ENCODE measurements at places on chromosomes 3 and 15.

DNA sequence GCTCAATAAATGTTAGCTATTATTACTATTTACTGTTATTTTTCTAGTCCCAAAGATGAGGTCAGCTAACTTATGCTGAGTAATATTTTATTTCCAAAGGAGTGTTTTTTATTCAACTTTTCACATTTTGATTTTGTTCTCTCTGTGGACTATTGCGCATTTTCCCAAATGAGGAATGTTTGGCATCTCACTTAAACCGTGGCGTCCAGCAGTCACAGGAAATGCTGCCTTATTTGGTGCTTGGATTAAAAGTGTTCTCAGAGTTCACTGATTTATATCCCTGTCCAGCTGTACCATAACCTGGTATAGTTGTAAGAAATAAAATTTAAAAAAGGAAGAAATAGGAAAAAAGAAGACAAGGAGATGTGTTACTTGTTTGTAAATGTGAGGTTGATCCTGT lies 166.8 kb downstream of the THSD4 start:
- DNase-seq: no peak

GRCh38 chr3:96236522-96236921 lies 577.9 kb upstream of the EPHA6 start:
- DNase-seq: no peak

DNA sequence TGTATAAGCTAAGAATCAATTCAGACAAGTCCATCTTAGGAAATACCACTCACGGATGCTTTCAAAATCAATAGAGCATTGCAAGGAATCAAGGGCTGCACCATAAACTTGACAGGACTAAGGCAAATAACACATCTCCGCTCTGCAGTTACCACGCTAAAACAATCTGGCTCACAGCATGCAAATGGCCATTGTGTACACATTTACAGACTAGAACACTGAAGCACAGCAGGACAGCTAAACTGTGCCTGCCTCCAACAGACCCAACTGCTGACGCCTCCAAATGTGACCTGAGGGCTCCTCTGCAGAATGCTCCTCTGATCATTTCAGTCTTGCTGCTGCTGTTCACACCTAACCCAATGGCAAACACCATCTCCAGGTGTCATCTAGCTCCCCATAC lies 104.3 kb downstream of the MEX3B start:
- DNase-seq: no peak

DNA sequence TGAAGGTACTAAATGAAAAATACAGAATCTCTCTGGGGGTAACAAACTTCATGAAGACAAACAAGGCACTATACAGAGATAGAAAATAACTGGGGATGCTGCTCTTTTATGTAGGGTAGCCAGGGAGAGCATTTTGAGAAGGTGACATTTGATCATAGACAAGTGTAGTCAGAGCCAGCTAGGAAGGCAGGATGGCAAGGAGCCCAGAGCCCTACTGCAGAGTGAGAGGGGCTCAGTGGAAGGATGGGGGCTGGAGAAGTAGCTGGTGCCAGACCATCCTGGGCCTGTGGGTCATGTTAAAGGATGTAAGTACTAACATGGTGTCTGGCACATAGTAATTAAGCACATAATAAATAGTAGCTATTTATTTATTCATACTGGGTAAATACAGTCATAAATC lies 133.6 kb downstream of the MEIS2 start:
- no peak for DNase-seq

DNA sequence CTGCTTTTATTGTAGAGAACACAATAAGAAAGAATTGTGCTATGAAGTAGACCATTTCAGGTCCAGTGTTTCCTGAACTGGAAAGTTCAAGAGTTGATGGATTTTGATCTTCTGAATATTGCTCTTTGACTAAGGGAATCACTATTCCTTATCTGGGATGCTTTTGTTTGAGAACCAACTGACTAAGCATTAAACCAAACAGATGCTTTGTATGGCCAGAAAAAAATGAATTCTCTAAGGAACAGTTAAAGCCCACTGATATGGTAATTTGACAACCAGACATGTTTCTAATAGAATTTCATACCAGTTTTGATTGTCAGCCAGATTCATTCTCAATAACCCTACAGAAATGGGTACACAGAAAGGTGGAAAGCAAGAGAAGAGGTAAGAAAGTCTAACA lies 67.5 kb upstream of the CADPS start:
- no peak for DNase-seq

DNA sequence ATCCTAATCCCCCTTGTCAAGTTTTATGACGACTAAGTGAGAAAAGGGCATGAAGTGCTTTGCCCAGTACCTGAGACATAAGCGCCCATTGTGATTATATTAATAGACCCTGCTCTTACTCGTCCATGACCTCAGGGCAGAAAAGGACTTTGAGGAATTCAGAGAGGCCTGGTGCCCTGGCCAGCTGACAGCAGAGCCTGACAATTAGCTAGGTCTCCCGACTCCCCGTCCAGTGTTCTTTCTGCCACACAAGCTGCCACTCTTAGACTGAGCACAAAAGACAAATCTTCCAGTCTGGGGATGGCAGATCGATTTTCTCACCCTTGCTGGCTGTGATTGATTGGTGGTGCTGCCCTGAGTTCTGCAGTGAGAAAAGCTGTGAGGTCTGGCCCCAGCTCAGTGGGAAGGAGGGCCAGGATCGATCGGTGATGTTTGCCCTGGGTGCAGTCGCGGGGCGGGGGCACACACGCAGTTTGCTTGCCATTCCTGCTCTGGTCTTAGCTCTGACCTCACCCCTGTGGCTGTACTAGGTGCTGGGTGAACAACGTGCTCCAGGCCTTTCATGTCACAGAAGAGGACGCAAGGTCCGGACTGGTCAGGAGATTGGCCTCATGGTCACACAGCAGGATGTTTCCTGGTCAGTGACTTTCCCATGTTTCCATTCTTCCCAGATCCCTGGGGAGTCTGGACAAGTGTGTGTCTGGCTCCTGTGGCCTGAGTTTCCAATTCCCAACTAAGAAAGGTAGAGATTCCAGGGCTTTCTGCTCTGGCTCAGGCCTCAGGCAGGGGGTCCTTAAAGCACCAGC lies 67.4 kb upstream of the TLE3 start:
- no peak for DNase-seq

DNA sequence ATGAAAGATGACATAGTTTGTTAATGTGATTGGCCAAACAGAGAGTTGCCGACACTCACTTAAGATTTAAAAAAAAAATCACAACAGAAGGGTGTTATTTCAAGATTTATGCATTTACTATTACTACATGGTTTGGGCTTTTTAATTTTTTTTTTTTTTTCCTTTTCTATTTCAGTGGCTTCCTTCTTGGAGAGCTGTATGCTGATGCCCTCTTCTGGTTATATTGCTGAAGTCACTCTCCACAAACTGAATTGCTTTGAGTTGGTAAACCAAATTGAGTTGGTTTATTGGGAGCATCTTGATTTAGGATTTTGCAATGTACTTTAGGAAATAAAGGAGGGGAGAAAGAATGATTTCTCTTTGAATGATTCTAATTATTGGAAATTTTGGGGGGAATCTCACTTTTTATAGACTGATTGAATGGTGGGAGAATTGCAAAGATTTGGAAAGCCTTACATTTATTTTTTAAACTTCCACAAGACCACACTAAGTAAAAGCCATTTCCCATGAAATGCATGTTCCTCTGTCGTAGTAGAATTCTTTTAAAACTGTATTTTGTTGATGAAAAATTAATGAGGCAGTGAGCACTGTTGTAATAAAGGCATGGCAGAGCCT lies 186.6 kb upstream of the FEZF2 start:
- no peak for DNase-seq

DNA sequence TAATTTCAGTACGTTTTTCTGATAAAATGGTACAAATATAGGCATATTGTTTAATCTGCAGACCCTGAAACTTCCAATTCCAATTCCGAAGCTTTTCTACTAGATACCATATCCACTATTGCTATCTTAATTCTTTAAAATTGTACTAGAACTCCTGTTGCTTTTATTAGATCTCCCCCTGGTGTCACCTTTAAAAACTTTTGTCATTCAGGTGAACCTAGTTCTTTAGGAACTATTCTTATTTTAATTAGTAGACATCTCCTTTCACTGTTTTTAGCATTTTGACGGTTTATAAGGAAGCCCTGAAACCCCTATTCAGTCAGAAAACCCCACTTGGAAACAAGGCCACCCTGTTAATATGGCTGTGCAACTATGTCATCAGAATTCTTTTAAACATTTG lies 22.3 kb downstream of the C2CD4B start:
- DNase-seq: no peak

DNA sequence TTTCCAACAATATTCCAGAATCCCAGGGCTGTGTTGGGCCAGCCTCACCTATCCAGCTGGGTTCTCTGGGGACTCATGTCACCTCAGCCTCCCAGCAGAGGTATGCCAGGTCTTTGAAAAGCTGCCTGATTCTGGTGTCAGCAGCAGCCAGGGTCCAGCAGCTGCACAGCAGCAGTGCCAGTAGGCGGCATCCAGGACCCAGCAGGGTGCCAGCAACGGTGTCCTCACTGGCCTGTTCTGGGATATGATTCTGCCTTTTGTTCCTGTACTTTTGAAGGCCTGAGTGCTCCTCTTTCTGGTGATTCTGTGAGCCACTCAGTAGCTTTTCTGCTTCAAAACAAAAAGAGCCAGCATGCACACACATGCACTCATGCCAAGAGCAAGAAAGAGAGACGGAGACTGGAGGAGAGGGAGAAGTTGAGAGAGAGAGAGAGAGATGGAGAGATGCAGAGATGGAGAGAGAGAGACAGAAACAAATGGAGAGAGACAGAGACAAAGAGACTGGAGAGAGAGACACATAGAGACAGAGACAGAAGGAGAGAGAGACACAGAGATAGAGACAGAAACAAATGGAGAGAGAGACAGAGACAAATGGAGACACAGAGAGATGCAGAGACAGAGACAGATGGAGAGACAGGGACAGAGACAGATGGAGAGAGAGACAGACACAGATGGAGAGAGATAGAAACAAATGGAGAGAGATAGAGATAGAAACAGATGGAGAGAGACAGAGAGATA lies 205.7 kb downstream of the UACA start:
- DNase-seq: peak; percentile 34

DNA sequence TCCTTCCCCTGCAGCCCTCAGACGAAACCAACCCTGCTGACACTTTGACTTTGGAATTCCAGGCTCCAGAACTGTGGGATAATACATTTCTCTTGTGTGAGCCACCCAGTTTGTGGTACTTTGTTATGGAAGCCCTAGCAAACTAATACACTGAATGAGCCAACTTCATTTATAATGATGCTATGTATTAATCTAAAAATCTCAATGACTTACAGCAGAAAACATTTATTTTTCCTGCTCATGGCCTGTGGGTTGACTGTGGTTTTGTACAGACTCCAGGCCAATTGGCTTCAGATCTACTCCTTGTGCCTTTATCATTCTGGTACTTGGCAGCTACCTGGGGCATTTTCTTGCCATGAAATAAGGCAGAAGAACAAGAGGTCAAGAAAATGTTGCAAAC lies 152.4 kb downstream of the EBLN2 start:
- no peak for DNase-seq

- DNase-seq: no peak
These were observed 13.1 kb downstream of the BSN start for GRCh38 chr3:49567406-49567805.

DNA sequence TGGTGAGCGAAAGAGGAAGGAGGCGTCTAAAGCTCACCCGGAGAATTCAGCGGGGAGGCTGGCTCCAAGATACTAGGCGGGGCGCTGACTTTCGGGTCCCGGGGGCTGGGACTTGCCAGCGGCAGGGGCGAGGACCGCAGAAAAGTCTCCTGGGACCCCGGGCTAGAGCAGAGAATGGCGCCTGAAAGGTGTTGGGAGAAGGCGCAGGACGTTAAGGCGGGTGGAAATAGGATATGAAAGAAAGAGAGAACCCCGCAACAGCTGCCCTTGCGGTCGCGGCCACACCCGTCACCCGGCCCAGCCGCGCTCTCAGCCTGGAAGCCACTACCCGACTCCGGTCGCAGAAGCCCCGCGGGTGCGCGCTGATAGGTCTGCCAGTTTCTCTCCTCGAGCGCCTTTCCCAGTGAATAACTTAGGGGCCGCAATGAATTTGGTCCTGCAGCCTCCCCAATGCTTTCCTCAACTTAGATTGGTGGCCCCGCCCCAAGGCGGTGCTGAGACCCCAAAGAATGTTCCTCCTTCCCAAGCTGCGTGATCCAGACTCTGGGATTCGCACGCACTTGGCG lies 604 bp downstream of the LTK start:
- no peak for DNase-seq

GRCh38 chr3:169497567-169498257 lies 165.8 kb downstream of the MECOM start:
- no peak for DNase-seq

GRCh38 chr3:128327606-128328031 lies 139.1 kb downstream of the DNAJB8 start:
- DNase-seq: peak; percentile 14

DNA sequence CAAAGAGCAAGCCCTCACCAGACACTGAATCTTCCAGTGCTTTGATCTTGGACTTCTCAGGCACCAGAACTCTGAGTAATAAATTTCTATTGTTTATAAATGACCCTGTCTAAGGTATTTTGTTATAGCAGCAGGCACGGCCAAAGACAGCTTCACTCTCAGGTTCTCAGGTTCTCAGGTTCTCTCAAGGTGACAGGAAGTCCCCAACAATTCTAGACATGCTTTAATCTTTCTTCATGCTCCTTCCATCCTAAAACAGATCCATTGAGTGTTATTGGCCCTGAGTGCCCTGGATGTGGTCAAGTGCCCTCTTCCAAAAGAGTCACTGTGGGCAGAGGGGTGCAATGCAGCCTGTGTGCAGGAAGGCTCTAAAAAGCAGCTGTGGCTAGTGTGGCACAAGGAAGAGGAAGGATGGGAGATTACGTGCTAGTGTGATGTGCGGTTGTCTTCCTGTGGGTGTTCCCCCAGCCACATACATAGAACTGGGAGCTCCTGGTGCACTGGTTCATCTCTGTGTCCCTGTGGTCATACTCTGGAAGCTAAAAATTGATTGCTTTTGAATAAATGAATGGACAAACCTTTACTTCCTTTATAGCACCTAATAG lies 11.0 kb upstream of the RAB7A start:
- DNase-seq: no peak

GRCh38 chr3:2948882-2949281 lies 161.3 kb downstream of the IL5RA start:
- DNase-seq: no peak

- no peak for DNase-seq
These were observed 625.4 kb downstream of the NTRK3 start for GRCh38 chr15:87631093-87631492.

- DNase-seq: no peak
These were observed 281.3 kb downstream of the CLSTN2 start for GRCh38 chr3:140216249-140216648.

DNA sequence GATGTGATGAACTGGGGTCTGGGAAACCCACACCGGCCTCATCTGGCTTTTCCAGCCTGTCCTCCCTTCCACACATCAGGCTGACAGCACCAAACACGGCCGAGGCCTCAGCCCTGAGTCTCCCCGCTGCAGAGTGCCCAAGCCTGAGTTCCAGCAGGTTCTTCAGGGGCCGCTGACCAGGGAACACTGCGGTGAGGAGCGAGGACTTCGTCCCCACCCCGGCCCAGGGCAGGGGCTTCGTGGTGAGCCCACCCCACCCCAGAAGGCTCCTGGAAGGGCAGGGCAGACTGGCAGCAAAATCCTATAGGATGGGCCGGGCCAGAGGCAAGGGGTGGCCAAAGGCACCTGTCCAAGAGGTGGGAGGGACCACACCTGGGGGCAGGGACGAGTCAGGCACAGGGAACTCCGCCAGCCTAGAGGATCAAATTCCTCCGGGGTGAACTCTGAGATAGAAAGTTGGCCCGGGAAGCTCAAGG lies at the start of gene SLC51A:
SLC51A (plus strand) TSS at position 446 of the 476 bp plus-strand sequence. CDS start 179 bp downstream, outside the sequence.
- DNase-seq: no peak

Data from left hindlimb (tissue), 1 donor.